ENCODE measurements at places on chromosomes 12 and 14.

GRCh38 chr14:69593018-69593677 is 18.2 kb upstream of the SUSD6 start:
- no peak for DNase-seq

DNA sequence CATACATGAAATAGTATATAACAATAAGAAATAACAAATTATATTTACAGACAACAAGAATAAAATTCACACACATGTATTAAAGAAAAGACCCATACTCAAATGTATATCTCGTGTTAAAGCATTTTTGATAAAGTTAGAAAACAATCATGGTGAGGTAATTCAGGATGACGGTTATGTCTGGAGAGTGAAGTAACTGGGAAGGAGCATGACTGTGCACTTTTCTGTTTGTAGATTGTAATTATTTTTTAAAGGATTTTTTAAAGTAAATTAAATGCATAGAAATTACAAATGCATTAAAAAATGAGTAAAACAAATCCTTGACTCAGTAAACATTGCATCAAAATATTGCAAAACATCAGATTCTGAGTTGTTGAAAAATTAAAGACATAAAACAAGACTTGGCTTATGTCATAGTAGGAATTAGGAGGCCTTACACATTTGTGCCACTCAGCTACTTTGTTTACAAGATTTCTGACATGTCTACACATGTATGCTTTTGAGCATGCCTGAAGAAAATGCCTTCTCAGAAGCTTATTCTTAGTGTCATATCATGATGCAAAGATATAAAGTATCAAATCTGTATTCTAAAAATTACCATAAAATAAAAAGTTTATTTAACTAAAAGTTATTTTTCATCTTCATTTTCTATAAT is 1325.1 kb downstream of the SLC16A7 start:
- DNase-seq, result no peak

GRCh38 chr12:123288751-123289346 is 17.2 kb upstream of the CDK2AP1 start:
- no peak for DNase-seq

- DNase-seq, result peak; percentile 3
These were observed 106.4 kb upstream of the SYT10 start for GRCh38 chr12:33546004-33546403.

- no peak for DNase-seq
These were observed 89.0 kb downstream of the RFX4 start for GRCh38 chr12:106671840-106672239.

GRCh38 chr12:131283191-131283861 is 329.6 kb downstream of the ADGRD1 start:
- DNase-seq, result no peak

GRCh38 chr12:31035967-31036665 is 37.5 kb upstream of the DDX11 start:
- no peak for DNase-seq

- no peak for DNase-seq
These were observed 57.5 kb downstream of the EML1 start for GRCh38 chr14:99850709-99851108.

DNA sequence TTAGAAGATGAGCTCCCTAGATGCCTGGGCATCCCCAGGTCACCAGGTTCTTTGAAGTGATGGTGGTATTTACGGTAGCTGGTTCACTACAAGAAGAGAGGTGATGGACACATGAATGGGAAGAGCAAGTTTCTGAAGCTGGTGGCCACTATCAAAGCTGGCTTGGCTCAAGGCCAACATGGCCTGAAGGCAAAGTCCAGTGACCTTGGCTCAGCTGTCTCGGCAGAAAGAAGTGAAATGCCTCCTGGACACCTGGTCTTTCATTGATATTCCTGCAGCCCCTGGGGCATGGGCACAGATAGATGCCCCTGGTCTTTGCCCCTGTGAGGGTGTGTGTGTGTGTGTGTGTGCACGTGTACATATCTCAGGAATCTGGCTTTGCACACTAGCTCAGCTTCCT is 441.8 kb upstream of the TMPO start:
- DNase-seq, result no peak

DNA sequence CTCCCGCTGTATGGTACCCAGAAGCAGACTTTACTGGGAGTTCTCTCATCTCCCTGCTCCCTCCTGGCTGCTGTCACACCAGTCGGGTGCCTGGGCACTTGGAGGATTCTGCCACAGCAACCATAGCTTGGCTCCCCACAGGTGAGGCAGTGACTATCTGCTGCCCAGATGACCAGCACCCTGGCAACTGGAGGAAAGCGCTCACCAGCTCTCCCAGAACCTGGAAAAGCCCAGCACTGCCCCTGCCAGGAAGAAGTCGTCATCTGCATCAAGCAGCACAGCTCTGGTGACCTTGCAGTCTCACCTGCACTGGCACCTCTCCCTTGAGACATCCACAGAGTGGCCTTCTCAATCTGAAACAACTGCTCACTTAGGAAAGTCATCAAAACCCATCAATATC is 31.9 kb upstream of the TC2N start:
- DNase-seq, result no peak

GRCh38 chr14:36271939-36272907 is 48.2 kb downstream of the MBIP start:
- no peak for DNase-seq

DNA sequence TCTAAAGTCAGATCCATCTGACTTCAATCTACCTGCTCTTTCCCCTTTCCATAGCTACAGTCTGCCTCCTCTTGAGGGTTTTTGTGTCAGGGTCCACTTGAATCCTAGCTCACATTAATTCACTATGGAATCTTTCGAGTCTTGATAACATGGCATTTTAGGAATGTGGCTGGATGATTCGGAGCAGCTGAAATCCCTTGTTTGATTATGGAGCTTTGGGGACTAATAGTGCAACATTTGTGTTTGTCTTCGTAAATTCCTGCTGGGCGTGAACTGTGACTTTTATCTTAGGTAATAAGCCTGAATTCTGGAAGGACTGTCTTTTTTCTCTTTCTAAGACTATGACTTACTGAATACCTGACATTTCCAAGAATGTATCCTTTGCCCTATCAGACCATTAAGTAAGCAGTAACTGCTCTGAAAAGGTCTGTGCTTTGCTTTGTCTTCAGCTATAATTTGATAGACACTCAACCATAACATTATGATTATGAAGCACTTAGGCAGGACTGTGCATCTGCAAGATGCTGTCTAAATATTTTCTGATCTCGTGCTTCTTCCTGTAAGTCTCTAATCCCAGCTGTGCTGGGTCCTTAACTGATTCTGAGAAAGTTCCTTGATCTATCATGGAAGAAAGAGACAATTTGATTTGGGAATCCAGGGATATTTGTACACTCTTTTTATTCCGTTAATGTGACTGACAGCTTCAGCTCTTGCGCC is 19.0 kb upstream of the PELI2 start:
- DNase-seq, result no peak

DNA sequence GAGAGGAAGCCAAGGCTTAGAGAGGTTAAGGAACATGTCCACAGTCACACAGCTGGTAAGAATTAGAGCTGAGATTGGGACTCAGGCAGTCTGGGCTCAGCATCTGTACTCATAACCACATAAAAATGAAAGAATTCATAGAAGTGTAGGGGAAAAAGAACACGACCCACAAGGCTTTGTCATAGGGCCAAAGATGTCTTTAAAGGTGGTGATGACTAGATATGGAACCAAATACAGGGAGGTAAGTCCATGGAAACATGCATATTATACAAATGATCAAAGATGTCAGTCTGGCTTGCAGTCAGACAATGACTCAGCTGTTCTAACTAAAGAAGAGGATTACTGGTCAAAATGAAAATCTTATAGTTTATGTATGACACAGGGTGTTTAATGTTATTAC is 7.2 kb upstream of the SSPN start:
- no peak for DNase-seq

GRCh38 chr14:58002618-58003017 is 136.7 kb upstream of the SLC35F4 start:
- no peak for DNase-seq

GRCh38 chr12:80580254-80580653 is 127.2 kb upstream of the MYF6 start:
- DNase-seq, result no peak

GRCh38 chr12:128726886-128727285 is 96.9 kb downstream of the SLC15A4 start:
- no peak for DNase-seq

GRCh38 chr14:50928002-50928635 is 16.2 kb downstream of the PYGL start:
- no peak for DNase-seq

DNA sequence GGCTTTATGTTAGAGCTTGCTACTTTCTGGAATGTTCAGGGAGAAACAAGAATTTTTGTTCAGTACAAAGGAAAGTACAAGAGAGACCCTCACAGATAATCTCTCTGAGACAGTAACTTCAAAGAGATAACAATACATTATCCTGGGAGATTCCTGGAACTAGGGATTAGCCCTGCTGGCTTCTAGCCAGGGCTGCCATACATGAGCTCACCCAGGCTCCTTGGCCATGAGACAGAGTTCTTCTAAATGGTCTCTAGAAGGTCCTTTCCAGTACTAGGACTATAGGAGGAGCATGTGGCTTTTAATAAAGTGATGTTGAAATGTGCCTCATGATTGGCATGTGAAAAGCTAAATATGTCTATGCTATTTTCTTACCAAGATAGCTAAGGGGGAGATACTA is 342.5 kb downstream of the EMP1 start:
- no peak for DNase-seq

DNA sequence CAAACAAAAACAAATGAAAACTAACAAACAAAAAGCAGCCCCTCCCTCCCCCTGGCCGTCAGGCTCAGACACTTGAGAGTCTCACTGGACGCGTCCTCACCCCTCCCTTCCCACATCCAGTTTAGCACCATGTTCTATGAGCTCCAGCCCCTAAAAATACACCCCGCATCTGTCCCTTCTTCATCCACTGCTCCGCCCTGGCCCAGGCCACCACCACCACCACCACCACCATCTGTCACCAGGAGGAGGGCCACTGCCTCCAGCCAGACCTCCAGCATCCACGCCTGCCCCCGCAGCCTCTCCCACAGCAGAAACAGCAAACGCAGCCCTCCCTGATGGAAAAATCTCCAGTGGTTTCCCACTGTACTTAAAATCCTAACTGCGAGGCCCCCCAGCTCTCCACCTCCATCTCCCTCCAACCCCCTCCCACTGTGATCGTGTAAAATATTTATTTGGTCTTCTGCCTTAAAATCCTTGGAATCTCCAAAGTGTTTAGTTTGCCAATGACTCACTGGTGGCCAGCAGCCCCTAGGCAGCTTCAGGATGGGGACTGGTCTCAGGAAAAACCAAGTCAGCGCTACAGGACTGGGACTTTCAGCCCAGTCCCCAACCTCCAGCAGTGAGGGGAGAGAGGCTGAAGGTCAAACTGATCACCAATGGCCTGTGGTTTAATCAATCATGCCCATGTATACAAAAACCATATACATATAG is 95.1 kb downstream of the SCARB1 start:
- no peak for DNase-seq

GRCh38 chr12:53344824-53345485 is 8.8 kb upstream of the SP7 start:
- DNase-seq, result peak; percentile 4

- no peak for DNase-seq
These were observed 106.4 kb upstream of the PLEKHG7 start for GRCh38 chr12:92596383-92596782.

DNA sequence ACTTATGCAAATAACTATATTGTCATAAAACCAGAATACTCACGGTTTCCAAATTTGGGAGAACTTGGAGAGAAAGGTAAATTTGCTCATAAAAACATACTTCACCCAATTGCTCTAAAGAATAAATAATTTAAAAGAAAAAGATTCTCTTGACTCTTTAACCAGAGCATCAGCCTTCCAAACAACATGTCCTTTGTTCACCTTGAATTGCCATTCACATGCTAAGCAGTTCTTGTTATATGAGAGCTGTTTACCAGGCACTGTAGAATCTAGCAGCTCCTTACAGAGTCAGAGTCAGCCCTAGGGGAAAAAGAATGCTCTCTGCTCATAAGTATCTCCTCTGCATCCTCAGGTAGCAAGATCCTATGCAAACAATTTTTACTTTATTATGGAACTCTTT is 10.2 kb downstream of the SLCO1A2 start:
- no peak for DNase-seq

DNA sequence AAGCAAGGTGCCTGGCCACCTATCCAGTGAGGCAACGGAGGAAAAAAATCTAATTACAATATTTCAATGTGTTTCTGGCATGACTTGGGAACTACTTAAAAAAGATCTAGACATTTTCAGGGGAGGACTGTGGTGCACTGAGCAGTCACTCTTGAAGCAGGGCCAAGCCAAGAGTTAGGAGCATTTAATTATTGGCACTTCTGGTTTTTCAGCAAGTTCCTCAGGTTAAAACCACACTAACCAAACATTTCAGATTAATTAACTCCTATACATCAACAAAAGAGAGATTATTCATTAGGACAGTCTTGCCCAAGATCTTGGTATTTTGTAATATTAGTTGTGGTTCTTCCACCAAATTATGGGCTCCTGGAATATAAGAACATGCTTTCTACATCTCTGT is 25.6 kb downstream of the PRKAB1 start:
- DNase-seq, result no peak

Measured in DMS153 (cell line).